ENCODE measurements at places on chromosomes 3 and 15. TPM values are rescaled to one million over a fixed set of nuclear protein-coding genes. Genes with fewer than 3 reads are reported as not detected.

MUC13 gene
- total RNA-seq = 409 TPM

ROBO1 gene
- 68.7 TPM for total RNA-seq

- H3K27ac ChIP-seq = no peak overlapping the region
- DNase-seq = no peak
- no peaks in the 10 kb centered on the region for H3K27me3 ChIP-seq
- no peaks in the 10 kb centered on the region for H3K4me1 ChIP-seq
Observed at GRCh38 chr3:116749388-116749787, 39.8 kb downstream of the TUSC7 start.

DNA sequence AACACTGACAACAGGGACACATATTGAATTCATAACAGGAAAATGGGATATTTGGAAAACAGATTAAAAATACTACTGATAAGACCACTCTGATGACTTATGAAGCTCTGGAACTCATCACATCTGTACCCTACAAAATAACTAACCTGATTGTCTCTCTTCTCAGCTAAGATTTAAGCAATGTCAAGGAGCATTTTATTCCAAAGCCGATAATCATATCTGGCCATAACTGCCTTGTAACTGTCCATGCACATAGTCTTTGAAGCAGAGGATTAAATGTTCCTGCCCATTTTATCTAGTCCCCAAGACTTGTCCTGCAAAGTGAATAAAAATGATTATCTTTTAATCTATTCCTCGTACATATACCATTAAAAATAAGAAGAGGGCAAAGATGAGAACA lies 234.1 kb downstream of the STAG1 start:
- H3K4me1 ChIP-seq = no peaks in the 10 kb centered on the region
- H3K4me3 ChIP-seq = no peak overlapping the region
- peaks cover 6% of the 10 kb centered on the region for H3K36me3 ChIP-seq

ARPIN gene
- total RNA-seq = 46.7 TPM

GRCh38 chr15:58604455-58604923 lies 145.0 kb downstream of the ADAM10 start:
- H3K36me3 ChIP-seq = peaks cover 5% of the 10 kb centered on the region
- H3K27ac ChIP-seq = no peak overlapping the region
- no peaks in the 10 kb centered on the region for H3K4me1 ChIP-seq
- no peaks in the 10 kb centered on the region for H3K27me3 ChIP-seq
- H3K4me3 ChIP-seq = no peak overlapping the region
- no peak for DNase-seq

GRCh38 chr15:51629612-51630011 lies 7.0 kb upstream of the DMXL2 start:
- no peak overlapping the region for H3K27ac ChIP-seq
- no peak overlapping the region for H3K4me3 ChIP-seq
- no peak for DNase-seq
- no peaks in the 10 kb centered on the region for H3K27me3 ChIP-seq
- H3K4me1 ChIP-seq = peaks cover under 1% of the 10 kb centered on the region

DNA sequence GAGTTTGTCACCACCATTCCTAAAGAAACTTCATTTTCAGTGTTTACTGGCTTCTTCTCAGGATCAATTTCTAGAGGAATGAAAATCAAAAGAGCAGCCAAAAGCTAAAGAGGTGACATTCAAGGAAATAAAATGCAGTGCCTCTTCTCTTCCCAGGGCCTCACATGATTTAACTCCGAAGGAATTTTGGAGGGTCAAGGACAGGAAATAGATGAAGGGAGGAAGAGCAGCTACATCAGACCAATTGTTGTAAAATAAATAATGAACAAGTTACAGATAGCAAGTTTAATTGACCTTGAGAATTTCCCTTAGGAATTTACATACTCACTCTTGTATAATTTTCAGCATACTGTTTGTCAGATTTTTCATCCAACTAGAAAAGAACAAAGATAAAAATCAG lies 78.1 kb downstream of the LRRFIP2 start:
- H3K27me3 ChIP-seq = no peaks in the 10 kb centered on the region
- H3K4me3 ChIP-seq = no peak overlapping the region
- no peaks in the 10 kb centered on the region for H3K36me3 ChIP-seq
- peaks cover 18% of the 10 kb centered on the region for H3K4me1 ChIP-seq
- DNase-seq = no peak

GABPB1 gene
- total RNA-seq = 17.1 TPM

A4GNT gene
- total RNA-seq = not detected

DNA sequence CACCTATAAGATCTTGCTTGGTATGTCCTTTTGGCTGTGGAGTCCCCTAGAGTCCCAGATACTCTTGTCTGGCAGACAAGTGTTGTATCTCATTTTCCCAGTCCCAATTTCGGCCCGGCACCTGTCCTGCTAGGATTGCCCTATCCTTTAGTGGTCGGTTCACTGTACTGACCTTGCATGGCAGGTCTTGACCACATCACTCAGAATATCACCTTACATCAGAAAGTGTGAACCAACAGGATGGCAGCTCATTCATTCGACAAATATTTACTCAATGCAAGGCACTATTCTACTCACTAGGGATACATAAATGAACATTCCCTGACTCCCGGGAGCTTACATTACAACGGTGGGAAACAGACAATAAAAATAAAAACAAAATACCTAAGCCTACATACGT lies 5.7 kb upstream of the CCDC80 start:
- no peak overlapping the region for H3K4me3 ChIP-seq
- DNase-seq = no peak
- H3K36me3 ChIP-seq = no peaks in the 10 kb centered on the region
- no peaks in the 10 kb centered on the region for H3K27me3 ChIP-seq
- H3K27ac ChIP-seq = no peak overlapping the region

- H3K27ac ChIP-seq = no peak overlapping the region
- no peaks in the 10 kb centered on the region for H3K36me3 ChIP-seq
- peaks cover 5% of the 10 kb centered on the region for H3K4me1 ChIP-seq
- H3K27me3 ChIP-seq = no peaks in the 10 kb centered on the region
- DNase-seq = no peak
Observed at GRCh38 chr3:69332934-69333333, 53.0 kb downstream of the FRMD4B start.

DNA sequence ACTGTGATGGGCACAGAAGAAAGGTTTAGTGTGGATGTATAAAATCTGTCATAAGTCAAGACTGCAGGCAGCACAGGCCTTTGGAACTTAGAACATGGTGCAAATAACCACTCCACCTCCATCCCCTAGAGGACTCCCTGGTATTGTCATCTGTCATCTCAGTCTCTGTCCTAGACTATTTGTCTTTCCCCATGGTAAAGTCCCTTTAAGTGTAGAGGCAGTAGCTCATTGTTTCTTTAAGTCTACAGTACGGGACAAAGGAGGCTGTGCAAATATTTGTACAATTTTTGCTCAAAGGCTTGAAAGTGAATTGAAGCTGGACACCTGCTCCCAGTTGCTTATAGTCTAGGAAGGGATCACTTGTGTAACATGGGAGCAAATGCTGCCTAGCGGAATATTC lies 3.2 kb upstream of the PXYLP1 start:
- no peak overlapping the region for H3K4me3 ChIP-seq
- DNase-seq = no peak
- H3K27me3 ChIP-seq = no peaks in the 10 kb centered on the region
- no peak overlapping the region for H3K27ac ChIP-seq

IQCF6 gene
- total RNA-seq = not detected

DNA sequence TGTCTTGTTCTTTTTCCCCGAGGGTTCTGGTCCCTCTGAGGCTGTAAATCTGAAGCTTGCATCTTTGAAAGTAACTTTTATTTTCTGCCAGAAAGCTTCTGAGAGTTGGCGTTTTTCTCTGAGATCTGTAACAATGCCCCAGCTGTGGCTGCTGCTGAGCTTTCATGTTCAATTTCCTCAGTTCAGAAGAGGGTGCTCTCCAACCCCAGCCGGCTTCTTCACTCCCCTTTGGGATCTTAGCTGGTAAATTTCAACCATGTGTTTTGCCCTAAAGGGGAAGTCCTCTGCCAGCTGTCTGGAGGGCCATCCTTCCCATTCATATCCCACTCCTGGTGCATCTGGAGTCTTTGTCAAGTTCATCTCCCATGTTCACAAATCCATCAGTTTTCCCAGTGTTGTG lies 18.3 kb upstream of the CFAP100 start:
- no peak for DNase-seq
- no peak overlapping the region for H3K27ac ChIP-seq
- no peak overlapping the region for H3K4me3 ChIP-seq
- H3K4me1 ChIP-seq = no peaks in the 10 kb centered on the region

MST1R gene
- 164 TPM for total RNA-seq

GRCh38 chr15:75114327-75114726 lies 87.4 kb upstream of the C15orf39 start:
- H3K27ac ChIP-seq = no peak overlapping the region
- peak; percentile 27 for DNase-seq
- H3K4me3 ChIP-seq = no peak overlapping the region
- no peaks in the 10 kb centered on the region for H3K27me3 ChIP-seq
- H3K4me1 ChIP-seq = no peaks in the 10 kb centered on the region

GRCh38 chr3:17877299-17877698 lies 134.9 kb upstream of the TBC1D5 start:
- H3K36me3 ChIP-seq = no peaks in the 10 kb centered on the region
- no peaks in the 10 kb centered on the region for H3K4me1 ChIP-seq
- no peaks in the 10 kb centered on the region for H3K27me3 ChIP-seq
- H3K4me3 ChIP-seq = no peak overlapping the region
- no peak for DNase-seq
- no peak overlapping the region for H3K27ac ChIP-seq
